CD4-positive, alpha-beta T cell treated with Interleukin-21 for 1 hour (primary cell): ENCODE measurements at places on chromosomes 12 and 14.
A peak's percentile ranks its signal among the peaks of the same experiment; 100 is the strongest.

GRCh38 chr12:10732549-10732948 lies 9.4 kb upstream of the YBX3 start:
- DNase-seq, result no peak

GRCh38 chr14:77641534-77642341 lies 25.3 kb upstream of the SPTLC2 start:
- DNase-seq, result peak; percentile 63

DNA sequence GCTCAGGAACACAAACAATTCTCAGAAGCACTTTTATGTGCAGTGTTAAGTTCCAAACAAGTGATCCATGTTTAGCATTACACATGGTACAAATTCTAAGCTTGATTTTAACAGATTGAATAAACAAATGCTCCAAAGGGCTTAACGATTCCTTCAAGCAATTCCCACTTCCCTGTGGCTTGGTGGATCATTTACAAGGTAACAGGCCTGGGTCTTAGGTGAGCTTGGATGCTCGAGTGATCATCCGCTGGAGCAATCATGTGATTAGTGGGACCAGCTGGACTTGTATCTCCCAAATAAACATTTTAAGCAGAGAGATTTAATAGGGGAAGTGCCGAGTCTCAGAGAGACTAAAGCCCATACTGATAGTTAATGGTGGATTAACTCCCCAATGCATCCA lies 70.7 kb downstream of the CALM1 start:
- DNase-seq, result no peak

GRCh38 chr12:58425481-58426392 lies 484.4 kb downstream of the ATP23 start:
- DNase-seq, result no peak

GRCh38 chr12:87427770-87428169 lies 601.4 kb downstream of the C12orf50 start:
- DNase-seq, result no peak

GRCh38 chr14:39185256-39186049 lies 10.4 kb downstream of the PNN start:
- DNase-seq, result no peak
